Mesenchymal stem cell (in vitro differentiated cells and primary cell): ENCODE measurements at places on chromosomes 11 and 22.
A peak's percentile ranks its signal among the peaks of the same experiment; 100 is the strongest.

GRCh38 chr11:48081151-48082010 lies 101.0 kb downstream of the PTPRJ start:
- H3K4me3 ChIP-seq: no peak overlapping the region
- peaks cover 17% of the 10 kb centered on the region for H3K4me1 ChIP-seq
- H3K36me3 ChIP-seq: no peaks in the 10 kb centered on the region
- DNase-seq: peak; percentile 56
- H3K27me3 ChIP-seq: no peaks in the 10 kb centered on the region

GRCh38 chr22:28904211-28904896 lies 21.0 kb downstream of the ZNRF3 start:
- peak; percentile 29 for DNase-seq
- no peak overlapping the region for H3K4me3 ChIP-seq
- no peaks in the 10 kb centered on the region for H3K27me3 ChIP-seq
- peaks cover 26% of the 10 kb centered on the region for H3K4me1 ChIP-seq
- H3K27ac ChIP-seq: peak overlapping the region; percentile 55
- H3K36me3 ChIP-seq: no peaks in the 10 kb centered on the region

DNA sequence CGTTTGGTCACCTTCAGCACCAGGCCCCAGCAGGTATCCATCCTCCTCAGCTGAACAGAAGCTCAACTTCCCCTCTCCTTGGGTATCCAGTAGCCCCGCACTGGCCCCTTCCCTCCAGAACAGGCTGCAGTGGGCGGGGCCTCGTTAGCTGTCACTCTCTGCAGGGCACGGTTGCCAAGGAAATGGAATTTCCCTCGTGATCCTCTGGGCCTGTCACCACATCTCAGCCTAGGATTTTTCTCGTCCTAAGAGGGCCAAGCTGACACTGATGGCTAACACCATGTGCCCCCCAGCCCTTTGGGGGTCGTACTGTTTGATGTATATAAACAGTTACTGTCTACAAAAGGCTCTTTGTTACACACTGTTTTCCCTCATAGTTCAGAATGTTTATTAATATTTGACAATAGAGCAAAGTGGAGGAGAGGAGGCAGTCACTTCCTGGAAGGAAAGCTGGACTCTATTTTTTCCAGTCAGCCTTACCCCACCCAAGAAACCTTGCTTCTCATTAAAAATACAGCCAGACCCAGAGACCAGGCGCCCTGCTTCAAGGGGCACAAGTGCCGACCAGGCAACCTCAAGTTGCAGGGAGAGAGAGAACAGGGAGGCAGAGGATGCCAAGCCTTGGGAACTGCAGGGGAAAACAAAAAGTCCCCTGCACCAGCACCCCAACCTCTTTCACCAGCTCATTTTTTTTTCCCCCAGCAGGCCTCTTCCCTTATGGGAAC lies 44.5 kb downstream of the FEZ1 start:
- no peak overlapping the region for H3K27ac ChIP-seq

DNA sequence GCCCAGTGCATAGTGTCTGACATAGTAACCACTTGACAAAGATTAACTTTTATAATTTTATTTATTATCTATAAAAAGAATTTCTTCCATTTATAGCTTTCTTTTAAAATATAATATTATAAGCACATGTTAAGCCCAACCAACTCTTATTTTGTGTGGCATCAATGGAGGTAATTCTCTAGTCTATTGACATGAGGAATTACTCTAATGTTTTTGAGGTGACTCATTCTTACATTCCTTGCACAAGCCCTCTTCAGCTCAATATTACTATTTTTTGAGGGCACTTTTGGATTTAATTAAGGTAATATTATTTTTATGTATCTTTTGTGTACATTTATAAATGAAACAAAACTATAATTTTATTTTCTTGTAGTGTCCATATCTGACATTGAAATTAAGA lies 59.6 kb downstream of the AASDHPPT start:
- H3K4me1 ChIP-seq: peaks cover 2% of the 10 kb centered on the region
- DNase-seq: no peak
- H3K36me3 ChIP-seq: no peaks in the 10 kb centered on the region
- no peak overlapping the region for H3K27ac ChIP-seq

DNA sequence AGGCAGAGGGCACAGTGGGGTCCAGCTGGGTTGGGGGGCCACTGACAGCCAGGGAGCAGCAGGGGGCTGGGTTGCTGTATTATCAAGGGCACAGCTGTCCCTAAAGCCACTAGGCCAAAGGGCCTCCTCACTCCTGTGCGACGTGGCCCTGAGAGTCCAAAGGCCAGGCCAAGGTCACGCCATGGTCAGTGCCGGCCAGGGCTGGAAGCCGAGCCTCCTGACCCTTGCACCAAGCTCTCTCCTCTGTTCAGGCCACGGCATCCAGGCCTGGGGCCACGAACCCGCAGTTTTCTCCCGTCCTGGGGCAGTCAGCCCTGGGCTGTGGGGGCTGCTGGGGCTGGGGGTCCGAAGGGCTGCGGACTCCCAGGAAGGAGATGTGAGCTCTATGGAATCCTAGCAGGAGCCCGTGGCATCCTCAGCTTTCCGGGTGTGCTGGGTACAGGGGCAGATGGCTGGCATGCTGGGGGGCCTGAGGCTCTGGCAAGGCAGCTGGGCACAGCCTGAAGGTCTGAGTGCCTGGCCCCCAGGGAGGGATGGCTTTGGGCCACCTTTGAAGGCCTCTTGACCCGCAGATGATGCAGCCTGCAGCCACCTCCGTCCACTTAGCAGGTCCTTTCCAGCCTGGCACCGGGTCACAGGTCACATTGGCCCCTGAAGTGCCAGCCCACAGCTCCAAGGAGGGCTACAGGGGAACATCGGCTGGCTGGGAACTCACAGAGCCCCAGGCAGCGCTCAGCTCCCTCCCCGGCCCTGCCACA lies 17.3 kb upstream of the PPARA start:
- peaks cover 9% of the 10 kb centered on the region for H3K4me1 ChIP-seq
- no peaks in the 10 kb centered on the region for H3K36me3 ChIP-seq
- DNase-seq: no peak
- H3K27me3 ChIP-seq: no peaks in the 10 kb centered on the region
- no peak overlapping the region for H3K27ac ChIP-seq

- no peaks in the 10 kb centered on the region for H3K36me3 ChIP-seq
- H3K4me3 ChIP-seq: no peak overlapping the region
- no peaks in the 10 kb centered on the region for H3K4me1 ChIP-seq
- peak; percentile 51 for DNase-seq
Observed at GRCh38 chr11:26805001-26805400, 83.1 kb upstream of the SLC5A12 start.

- no peaks in the 10 kb centered on the region for H3K36me3 ChIP-seq
- H3K27me3 ChIP-seq: no peaks in the 10 kb centered on the region
- no peak overlapping the region for H3K27ac ChIP-seq
- H3K4me1 ChIP-seq: no peaks in the 10 kb centered on the region
- no peak for DNase-seq
- H3K4me3 ChIP-seq: no peak overlapping the region
Observed at GRCh38 chr22:49291781-49292180, 535.9 kb downstream of the BRD1 start.

DNA sequence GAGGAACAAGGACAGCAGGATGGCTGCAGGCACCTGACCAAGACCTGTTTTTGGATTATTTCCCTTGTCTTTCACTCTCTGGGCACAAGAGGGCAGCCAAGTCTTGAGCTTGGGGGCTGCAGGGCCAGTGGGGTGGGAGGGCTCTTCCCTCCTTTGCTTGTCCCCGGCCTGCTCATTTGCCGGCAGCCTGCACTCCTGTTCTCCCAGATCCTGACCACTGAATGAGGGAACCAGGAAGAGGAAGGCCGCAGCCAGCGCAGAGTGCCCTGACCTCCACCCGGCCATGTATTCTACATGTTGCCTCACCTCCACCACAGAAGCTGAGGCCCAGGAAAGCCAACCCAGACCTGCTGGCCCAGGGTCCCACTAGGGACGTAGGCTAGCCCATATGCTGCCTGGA lies 15.5 kb upstream of the NNMT start:
- no peak overlapping the region for H3K4me3 ChIP-seq
- H3K27ac ChIP-seq: peak overlapping the region; percentile 31
- DNase-seq: peak; percentile 94
- no peaks in the 10 kb centered on the region for H3K36me3 ChIP-seq

DNA sequence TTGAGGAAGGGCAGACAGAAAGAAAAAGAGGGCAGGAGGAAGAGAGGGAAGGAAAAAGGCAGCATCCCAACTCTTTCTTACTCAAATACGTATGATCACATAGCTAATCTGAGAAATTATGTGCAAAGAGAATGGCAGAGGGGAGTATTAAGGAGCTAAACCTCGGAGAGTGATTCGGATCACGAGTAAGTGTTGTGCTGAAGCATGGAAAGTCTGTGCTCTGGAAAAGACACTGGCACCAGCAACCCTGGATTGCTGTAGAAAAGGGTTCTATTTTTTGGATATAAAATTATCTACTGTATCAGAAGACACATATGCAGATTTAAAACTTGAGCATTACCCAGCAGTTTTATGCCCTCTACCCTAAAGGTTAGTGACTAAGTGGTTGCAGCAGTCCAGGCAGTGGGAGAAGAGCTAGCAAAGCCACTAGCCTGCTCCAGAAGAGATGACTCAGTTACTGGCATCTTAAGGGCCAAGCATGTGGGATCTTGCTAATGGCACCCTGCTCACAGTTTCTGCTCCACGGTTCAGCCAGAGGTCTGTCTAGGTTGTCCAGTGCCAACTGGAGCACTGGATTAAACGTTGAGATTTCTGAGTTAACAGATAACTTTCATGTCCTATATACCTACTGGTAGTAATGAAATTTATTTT lies 151.7 kb downstream of the SWAP70 start:
- peaks cover 28% of the 10 kb centered on the region for H3K36me3 ChIP-seq
- H3K27ac ChIP-seq: peak overlapping the region; percentile 73
- no peaks in the 10 kb centered on the region for H3K27me3 ChIP-seq
- H3K4me1 ChIP-seq: peaks cover 4% of the 10 kb centered on the region

DNA sequence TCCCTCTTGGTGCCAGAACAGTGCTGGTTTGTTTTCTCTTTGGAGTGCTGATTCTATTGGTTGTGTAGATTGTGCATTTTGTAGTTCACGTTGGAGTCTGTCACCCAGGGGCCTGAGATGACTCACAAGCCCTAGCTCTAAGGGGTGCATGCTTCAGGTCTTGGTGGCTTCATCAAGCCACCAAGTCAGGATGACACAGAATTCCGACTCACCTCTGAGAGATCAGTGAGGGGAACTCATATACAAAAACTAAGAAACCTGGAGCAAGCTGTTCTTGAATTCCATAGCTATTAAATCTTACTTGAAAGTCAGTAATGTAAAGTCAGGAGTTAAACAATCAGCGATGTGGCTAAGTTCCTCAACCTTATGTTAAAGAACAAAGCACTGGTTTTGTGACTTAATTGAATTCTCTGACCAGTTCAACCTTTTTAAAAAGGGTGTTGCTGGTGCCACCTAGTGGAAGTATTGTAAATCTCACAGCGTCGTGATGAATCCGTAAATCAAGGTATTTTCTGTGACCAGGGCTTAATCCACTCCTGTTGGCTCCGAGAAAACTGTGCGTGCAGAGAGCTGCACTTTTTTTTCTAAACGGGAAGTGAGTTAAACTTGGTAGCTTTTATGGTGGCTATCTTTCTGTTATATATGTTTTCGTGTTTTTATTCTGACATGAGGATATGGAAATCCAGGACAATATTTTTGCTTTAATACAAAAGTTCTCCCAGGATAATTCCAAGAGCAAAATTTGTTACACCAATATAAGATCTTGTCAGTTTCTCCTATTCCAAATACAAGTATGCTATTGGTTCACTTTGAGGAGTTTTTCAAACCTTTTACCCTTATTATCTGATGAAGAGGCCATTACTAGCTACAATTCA lies 14.6 kb downstream of the MMP13 start:
- H3K27me3 ChIP-seq: no peaks in the 10 kb centered on the region
- peak overlapping the region; percentile 3 for H3K27ac ChIP-seq
- H3K4me3 ChIP-seq: no peak overlapping the region
- peak; percentile 76 for DNase-seq

DNA sequence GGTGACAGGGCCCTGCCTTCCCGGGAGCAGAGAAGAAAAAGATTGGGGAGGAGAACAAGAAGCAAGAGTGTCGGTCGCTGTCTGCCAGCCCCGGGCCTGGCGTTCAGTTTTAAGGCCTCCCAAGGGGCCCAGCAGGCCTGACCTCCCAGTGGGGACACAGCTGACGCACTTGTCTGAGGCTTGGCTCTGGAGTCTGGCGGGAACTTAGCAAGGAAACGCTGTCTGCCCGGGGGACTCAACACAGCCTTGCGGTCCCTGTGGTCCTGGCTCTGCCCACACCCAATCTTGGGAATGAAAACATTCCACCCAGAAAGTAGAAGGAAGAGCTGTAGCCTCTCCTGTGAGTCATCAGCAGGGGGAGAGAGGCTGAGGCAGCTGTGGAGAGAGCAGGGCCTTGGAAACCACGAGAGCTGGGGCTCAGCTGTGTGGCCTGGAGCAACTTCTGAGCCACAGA lies 54.4 kb downstream of the TRAF6 start:
- peak; percentile 99 for DNase-seq
- no peaks in the 10 kb centered on the region for H3K27me3 ChIP-seq
- peaks cover 55% of the 10 kb centered on the region for H3K4me1 ChIP-seq
- H3K36me3 ChIP-seq: peaks cover 57% of the 10 kb centered on the region

DNA sequence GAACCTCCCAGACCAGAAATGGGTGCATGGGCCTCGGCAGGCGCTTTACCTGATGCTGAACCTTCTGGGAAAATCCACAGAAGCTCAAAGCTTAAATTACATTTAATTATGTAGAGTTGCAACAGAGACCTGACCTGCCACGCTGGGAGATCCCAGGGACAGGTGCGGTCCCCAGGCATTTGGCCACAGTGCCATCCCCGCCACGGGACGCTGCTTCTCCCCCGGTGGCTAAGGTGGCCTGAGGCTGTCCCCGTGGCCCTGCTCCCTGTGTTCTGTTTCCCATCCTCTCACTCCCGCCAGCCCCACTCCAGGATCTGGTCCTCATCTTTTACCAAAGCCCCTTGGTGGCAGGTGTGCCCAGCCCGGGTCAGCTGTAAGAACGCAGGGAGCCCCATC lies 39.6 kb downstream of the GRAMD4 start:
- H3K36me3 ChIP-seq: peaks cover 62% of the 10 kb centered on the region
- H3K27me3 ChIP-seq: no peaks in the 10 kb centered on the region
- peaks cover 10% of the 10 kb centered on the region for H3K4me1 ChIP-seq
- H3K4me3 ChIP-seq: no peak overlapping the region
- no peak for DNase-seq

DNA sequence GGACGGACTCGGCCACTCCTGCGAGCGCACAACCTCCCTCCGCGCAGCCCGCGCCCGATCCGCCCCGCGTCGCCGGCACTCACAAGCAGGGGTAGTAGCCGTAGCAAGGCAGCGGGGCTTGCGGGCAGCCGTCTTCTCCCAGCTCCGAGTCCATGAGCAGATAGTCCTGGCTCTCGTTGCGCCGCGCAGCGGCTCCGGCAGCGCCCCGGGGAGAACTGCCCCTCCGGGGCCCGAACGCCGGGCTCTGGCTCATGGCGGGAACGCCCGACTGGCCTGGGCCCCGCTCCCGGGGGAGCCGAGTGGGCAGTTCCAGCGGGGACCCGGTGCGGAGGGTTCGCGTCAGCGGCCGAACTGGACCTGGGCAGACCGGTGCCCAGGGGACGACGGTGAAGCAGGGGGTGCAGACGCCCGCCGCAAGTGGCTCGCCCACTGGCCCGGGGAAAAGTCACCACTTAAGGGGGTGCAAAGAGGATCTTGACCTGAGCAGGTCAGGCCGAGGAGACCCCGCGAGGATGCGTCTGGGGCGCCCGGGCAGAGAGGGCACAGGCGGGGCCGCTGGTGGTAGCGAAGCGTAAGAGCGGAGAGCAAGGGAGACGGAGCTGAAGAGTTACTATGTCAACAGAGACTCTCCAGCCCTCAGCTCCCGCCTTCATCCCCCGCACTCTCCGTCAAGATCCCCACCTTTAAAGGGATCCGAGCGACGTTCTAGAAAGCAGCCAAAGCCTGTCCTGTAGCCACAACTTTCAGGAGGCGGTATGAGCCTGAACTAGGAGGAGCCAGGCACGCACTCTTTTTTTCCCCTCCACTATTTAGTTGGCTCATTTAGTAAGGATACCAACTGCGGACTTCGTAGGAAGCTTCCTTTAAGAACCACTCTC lies at the start of gene TRPC6:
Gene TRPC6 (minus strand): TSS at position 757 of the 878 bp plus-strand sequence. CDS start 504 bp downstream, at position 253.
- H3K4me3 ChIP-seq: peak within 1 kb of the TSS; percentile 75
- peaks cover 16% of the 10 kb centered on the region for H3K4me1 ChIP-seq
- DNase-seq: peak; percentile 25
- no peaks in the 10 kb centered on the region for H3K36me3 ChIP-seq
